ENCODE measurements at places on chromosomes 3 and 15.

DNA sequence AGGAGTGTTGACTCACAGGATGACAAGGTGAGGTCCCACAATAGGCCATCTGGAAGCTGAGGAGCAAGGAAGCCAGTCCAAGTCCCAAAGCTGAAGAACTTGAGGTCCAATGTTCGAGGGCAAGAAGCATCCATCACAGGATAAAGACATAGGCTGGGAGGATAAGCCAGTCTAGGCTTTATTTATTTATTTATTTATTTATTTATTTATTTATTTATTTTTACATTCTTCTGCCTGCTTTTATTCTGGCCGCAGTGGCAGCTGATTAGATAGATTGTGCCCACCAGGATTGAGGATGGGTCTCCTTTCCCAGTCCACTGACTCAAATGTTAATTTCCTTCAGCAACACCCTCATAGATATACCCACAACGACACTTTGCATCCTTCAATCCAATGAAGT, 472.2 kb upstream of the DPPA4 start:
- no peak for DNase-seq

- no peak for DNase-seq
These were observed 140.3 kb upstream of the SEMA6D start for GRCh38 chr15:47577000-47577399.

DNA sequence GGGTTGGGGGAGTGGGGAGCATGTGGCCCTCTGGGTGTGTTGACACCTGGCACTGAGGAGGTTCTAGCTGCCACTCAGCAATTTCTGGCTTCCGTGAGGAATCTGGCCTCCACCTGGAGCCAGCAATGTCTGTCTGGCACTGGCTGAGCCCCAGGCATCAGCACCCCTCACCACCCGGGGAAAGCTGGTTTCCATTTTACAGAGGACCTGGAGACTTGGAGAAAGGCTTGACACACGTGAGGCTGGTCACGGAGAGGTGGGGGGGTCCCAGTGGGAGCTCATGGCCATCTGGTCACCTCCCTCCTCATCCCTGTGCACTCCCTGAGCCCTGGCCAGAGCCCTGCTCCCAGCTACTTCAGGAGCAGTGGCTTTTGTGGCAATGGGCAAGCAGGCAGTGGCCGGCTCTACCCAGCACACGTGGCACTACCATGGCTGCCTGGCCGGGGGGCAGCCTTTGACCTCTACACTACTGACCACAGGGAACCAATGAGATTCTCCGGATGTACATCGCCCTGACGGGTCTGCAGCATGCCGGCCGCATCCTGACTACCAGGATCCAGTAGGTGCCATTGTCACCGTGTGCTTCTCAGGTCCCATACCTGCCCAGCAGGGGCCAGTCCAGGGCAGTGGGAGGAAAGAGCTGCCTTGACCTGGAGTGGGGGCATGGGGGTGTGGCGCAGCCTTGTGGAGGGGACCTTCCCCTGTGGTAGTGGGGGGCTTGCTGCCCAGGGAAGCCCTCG, 28.5 kb downstream of the ACAD9 start:
- DNase-seq: no peak

- DNase-seq: no peak
These were observed 34.9 kb upstream of the GAP43 start for GRCh38 chr3:115588201-115589115.

DNA sequence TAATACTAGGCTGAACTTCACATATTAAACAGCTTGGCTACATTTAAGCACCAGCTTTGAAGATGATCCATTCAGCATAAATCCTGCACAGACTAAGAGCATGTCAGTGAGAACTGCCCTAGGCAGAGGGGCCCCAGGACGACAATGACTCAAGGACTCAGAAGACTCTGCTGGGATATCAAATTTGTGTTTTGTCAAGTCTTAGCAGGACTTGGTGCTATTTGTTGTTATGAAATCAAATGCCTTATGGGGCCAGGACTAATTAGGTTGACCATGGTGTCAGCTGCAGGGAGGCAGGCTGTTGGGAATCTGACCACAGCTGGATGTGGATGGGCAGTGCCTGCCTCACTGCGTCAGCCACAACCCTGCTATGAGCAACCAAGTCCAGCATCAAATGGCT, 91.8 kb downstream of the RYR3 start:
- no peak for DNase-seq

GRCh38 chr3:105813710-105814109, 55.1 kb downstream of the CBLB start:
- DNase-seq: no peak

DNA sequence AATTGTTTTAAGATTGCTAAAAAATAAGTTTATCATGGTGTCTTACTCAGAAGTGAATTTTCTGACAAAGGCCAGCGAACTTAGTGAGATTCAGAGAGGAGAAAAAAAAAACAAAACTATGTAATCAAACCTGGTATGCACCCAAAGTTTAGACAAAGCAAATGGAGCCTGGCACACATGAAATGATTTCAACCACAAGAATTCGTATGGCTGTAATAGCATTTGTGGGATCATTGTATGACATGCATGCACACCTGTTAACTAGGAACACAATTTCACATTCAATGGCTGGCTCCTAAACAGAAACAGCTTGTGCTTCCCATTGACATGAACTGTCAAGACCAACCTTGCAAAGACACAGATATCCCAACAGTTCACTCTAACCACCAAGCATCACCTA, 94.6 kb downstream of the ZIC4 start:
- DNase-seq: no peak

DNA sequence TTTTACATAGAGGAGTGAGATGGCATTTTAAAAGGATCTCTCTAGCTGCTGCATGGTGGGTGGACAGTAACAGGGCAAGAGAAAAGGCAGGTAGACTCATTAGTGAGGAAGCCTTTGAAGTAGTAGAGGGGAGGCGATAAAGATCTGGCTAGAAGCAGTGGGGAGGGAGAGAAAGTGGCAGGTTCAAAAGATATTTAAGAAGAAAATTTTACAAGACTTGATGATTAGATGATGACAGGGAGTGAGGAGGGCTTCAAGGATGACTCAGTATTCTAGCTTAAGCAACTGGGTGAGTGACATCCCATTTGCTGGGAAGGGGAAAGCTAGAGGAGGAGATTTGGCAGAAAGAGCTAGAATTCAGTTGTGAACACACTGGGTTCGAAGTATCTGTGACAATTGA, 3.8 kb upstream of the BRPF1 start:
- peak; percentile 62 for DNase-seq

DNA sequence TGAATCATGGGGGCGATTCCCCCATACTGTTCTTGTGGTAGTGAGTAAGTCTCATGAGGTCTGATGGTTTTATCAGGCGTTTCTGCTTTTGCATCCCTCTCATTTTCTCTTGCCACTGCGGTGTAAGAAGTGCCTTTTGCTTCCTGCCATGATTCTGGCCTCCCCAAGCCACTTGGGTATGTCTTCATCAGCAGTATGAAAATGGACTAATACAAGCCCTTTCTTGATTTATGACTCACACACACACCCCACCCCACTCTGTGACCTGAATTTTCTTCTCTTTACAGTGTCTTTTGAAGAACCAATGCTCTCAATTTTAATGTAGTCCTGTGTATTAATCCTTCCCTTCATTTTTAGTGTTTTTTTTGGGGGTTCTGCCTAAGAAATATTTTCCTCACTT, 244.8 kb downstream of the PLCL2 start:
- no peak for DNase-seq

DNA sequence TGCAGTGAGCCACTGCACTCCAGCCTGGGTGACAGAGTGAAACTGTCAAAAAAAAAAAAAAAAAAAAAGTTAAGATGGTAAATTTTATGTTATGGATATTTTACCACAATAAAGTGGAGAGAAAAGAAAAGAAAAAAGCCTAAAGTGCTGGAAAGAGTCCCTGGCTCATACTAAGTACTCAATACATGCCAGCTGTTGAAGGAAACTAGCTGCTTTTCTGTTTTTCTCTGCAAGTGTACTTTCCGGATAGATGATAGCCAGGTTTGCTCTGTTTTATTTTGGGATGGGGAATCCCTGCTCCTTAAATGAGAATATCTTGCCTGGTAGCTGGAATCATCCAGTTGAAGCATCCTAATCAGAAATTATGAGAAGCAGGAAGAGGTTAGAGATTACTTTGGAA, 10.9 kb downstream of the EID1 start:
- no peak for DNase-seq

- DNase-seq: peak; percentile 13
These were observed 68.8 kb downstream of the ANXA2 start for GRCh38 chr15:60328852-60329443.

- DNase-seq: no peak
These were observed 37.5 kb upstream of the CCR4 start for GRCh38 chr3:32913790-32914446.

DNA sequence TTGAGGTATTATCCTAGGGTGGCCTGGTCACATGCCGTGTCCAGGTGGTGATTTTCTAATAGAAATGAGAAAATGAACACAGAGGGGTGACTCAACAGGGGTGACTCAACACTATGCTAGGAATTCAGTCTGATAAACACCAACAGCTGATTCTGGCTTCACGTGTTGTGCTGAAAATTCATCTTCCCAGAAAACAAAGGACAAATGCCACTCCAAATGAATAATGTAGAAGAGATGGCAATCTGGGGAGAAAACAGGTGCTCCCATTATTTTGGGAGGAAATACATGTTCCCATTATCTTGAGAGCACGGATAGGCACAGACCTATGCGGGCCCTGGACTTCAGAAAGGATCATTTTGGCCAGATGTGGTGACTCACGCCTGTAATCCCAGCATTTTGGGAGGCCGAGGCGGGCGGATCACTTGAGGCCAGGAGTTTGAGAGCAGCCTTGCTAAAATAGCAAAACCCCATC, 101.2 kb upstream of the MEX3B start:
- DNase-seq: peak; percentile 62

- DNase-seq: no peak
These were observed 9.0 kb downstream of the RORA start for GRCh38 chr15:61220125-61220524.

DNA sequence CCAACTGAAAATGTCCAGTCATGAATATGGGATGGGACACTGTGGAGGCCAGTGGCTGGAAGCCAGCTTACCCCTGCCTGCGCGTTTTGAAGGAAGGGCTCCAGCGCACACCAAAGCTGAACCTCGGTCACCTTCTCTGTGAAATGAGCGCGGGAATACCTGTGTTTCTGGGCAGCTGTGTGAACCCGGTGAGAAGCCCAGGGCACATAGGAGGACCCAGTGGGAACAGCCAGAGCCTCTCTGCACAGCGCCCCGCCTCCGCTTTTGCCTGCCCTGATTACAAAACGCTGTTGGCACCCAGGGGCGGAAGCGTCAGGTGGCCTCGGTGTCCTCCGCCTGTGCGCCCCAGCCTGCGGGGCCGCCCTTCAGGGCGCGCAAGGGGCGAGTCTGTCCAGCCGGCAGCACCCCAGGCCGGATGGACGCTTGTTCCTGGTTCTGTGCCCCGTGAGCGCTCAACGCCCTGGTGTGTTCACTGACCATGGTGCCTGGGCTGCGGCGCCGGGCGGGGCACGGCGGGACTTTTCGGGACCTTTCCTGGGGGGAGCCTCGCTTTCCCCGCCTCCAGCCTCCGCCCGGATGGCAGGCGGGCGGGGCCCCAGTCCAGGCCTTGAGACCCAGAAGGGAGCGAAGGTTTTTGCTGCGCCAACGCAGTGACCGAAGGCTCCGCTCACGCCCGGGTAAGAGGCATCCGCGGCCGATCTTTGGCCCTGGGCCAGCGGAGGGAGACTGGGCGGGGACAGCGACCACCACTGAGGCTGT, at the start of gene SQOR:
SQOR (plus strand) TSS at position 598 of the 759 bp plus-strand sequence. CDS start 23,895 bp downstream, outside the sequence.
- DNase-seq: peak; percentile 55

DNA sequence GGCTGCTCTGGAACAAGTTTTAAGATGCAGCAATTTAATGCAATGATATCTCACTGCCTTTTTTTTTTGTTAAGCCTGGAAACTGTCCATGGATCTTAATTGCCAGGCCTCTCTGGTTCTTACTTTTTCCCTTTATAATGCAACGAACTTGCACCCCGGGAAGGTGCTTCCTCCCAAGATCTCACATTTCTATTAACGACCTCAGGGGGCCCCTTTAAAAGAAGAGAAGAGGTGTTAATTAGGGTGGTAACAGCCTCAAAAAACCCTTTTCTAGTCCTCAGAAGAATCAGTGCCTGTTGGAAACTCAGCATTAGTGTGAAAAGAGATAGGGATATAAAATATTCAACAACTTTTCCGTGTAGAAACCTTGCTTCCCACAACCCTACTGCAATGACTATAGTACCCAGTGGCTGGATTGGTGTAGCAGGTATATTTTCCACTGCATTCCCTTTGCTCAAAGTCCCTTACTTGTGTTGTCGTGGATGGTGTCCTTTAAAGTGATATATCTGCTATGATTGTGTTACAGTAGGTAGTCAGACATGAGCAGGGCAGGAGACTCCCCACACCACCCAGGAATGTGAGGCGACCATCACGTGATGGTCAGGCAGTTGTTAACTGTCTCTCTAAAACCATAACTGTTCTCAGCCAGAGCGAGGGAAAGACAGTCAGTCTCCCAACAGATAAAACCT, 121.8 kb downstream of the CTNNB1 start:
- no peak for DNase-seq

GRCh38 chr15:98034731-98035130, 74.2 kb downstream of the ARRDC4 start:
- DNase-seq: no peak

GRCh38 chr15:74387141-74387541, 19.7 kb upstream of the CYP11A1 start:
- no peak for DNase-seq

DNA sequence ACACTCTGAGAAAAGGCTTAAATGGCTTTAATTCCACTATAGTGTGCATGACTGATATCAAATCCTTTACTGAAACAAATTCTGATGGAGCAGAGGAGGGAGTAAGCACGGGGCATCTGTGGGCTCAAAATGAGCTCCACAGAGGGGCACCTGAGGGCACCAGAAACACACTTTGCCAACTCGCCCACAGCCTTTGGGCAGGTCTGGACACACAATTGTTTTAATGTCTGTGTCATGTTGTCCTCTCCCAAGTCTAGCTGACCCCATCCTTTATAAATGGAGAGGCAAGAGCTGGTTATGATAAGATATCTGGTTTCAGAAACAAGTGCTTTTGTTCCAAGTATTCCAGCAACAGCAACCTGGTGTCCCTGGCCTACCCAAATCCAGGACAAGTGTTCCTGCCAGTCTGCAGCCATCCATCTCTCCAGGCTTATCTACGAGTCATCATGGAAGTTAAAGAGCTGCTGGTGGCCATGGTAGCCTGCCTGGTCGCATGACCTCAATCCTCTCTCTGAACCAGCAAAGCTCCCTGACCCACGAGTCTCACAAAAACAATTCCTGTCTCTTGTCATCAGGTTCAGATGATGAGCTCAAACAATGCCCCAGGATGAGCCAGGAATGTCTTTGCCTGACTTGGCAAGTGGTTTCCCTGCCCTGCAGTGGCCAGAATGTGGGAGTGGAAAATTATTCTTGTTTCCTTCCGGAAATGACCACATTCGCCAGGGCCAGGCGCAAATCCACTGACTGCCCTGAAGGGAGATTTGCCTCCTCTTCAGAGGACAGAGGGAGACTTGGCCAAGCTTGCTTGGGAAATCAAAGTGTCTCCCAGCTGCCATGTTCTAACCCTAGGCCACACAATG, 64.4 kb upstream of the TPM1 start:
- DNase-seq: no peak

GRCh38 chr3:157837336-157837735, 268.9 kb downstream of the SHOX2 start:
- no peak for DNase-seq

Measured in erythroblast (primary cell).